ENCODE measurements at places on chromosomes 2 and 18.

DNA sequence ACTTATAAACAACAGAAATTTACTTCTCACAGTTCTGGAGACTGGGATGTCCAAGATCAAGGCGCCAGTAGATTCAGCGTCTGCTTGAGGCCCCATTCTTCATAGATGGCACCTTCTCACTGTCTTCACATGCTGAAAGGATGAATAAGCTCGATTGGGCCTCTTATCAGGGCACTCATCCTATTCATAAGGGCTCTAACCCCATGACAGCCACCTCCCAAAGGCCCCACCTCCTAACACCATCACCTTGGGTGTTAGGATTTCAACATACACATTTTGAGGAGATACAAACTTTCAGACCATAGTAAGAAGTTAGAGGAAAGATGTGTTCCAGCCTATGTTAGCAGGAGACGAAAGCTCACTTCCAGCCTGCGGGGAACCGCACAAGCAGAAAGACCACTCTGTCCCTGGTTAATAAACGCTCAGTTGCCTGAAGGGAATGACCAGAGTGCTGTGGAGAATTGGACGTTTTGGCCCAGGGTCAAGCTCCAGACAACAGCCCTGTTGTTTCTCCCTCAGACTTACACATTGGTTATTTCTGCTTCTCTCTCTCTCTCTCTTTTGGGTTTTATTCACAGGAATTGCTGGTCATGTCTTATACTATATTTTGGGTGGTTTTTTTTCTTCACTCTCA is 90.3 kb downstream of the MAPRE2 start:
- no peak for DNase-seq

DNA sequence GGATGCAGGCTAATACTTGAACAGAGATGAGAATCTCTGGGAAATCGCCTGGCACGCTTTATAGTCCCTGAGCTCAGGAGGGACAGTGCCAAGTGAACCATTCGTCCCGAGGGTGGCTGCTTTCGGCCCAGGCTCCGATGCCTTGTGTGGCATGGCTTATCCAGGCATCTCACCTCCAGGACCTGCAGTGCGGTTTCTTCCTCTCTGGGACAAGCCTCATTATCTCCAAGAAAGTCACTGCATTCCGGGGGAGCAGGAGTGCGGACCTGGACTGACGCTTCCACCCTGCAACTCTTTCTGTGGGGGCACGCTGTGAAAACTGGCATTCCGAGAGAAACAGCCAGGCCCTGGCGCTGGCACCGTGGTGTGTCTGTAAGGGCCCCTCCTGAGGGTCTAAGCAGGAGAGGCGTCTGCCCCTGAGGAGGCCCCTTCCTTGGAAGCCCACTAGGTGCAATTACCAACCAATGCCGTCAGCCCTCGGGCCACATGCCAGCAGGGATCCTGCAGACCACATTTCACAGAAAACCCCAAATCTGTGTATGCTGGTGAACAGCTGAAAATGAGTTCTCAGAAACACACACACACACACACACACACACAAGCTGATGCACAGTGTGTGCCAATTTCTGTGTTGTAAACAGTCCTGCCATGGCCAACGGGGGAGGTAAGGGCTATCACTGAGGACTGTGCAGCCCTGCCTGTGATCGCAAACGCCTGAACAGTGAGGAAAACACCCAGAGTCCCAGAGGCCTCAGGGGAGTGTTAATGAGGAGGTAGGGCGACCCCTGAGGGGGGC is 351.9 kb upstream of the SALL3 start:
- no peak for DNase-seq

DNA sequence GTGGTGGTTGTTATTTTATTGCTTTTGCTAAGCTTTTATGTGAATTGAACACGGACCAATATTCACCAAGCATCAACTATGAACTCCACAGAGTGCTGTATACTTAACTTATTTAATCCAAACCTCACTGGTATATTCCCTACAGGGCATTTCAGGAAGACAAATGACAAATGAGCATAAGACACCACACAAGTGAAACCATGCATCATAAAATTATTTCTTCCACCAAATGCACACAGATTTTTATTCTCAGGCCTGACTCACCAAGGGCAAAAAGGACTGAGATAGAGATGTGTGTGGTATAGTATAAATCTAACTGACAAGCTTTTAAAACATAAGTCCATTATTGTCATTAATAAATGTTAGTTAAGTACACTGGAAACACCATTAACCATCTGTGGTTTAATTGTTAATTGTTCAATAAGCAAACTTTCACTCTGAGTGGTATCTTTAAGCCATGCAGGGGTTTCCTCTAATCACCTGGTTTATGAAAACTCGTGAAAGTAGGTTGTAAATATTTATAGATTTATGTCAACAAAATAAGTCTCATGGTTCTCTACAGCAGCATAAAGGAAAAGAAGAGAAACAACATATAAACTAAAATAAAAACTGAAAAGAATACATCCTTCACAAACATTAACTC is 77.6 kb upstream of the CRIM1 start:
- no peak for DNase-seq

DNA sequence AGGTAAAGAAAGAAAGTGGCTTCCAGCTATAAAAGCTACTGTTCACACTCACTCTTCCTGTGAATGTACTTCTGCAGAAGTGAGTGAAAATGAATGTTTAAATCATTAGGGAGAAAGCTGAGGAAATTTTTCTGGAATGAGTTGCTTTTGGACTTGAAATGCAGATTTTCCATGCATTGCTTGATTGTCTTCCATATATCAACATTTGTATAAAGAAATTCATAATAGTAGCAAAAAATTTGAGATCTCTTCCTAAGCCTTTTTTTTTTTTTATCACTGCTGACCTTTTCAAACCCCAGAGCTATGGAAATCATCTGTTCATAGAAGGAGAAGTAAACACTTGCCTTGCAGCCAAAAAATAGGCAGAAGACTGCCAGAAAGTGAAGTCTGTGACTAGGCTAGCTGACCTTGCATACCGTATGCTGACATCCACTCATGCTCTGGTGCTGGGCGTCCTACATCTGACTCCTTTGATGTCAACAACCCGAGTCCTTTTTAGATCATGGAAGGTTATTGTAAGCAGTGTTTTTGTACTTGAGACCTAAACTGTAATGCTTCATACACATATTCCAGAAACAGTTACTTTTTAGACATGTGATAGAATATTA is 154.5 kb upstream of the RASGRP3 start:
- no peak for DNase-seq

GRCh38 chr2:215772634-215773563 is 240.5 kb downstream of the MREG start:
- DNase-seq = no peak

- DNase-seq = no peak
Measured at GRCh38 chr2:195338856-195339255, 318.2 kb upstream of the SLC39A10 start.

- no peak for DNase-seq
Measured at GRCh38 chr2:44324971-44325426, 36.3 kb downstream of the PREPL start.

DNA sequence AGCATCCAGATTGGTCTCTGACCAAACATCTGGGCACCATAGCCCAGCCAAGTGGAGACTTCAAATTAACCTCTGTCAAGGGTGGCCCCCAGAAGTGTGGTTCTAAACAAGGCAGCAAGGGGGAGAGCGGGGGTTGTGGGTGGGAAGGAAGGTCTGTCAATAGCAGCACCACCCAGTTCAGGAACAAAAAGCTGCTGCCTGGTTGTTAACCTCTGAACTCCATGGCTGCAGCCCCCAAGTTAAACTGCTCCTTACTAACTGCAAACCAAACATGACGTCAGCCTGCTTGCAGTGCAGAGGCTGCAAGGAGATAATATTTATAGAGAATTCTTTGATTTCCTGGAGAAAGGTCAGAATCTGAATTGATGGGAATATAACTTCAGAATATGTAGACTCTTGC is 76.5 kb downstream of the ARL4C start:
- no peak for DNase-seq

GRCh38 chr2:26889796-26890195 is 41.9 kb downstream of the DPYSL5 start:
- DNase-seq = no peak

DNA sequence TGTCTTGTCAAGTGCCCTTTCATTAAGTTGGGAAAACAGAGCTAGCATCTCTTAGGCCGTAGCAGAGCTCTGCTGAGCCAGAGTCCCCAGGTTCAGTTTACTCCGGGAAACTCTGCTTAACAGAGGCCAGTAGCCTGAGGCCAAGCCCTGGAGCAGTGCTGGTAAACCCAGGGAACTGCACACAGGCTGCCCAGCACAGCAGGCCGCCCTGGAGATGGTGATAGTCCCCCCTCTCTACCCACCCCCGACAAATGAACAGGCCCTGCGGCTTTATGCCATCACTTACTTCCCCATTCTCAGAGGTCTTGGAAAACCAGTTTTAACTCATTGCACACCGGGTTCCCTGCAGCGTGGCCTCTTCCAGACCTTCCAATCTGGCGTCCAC is 3.5 kb downstream of the CNNM4 start:
- DNase-seq = no peak

DNA sequence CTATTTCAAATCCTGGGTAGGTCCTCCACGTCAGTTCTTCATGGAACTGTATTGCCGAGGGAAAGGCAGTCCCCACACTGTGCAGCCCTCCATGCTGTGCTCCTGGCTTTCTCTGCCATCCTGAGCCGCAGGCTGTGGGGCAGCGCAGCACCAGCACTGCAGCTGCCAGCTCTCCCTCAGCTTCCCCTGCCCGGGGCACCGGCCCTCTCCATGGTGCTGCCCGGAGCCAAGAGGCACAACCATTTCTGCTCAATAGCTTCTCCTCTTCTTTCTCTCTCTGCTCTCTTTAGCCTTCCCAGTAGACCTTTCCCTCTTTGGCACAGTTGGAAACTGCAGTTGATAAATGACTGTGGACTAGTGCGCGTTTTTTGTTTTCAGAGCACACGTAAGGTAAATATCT is 12.1 kb downstream of the ANKRD23 start:
- no peak for DNase-seq

DNA sequence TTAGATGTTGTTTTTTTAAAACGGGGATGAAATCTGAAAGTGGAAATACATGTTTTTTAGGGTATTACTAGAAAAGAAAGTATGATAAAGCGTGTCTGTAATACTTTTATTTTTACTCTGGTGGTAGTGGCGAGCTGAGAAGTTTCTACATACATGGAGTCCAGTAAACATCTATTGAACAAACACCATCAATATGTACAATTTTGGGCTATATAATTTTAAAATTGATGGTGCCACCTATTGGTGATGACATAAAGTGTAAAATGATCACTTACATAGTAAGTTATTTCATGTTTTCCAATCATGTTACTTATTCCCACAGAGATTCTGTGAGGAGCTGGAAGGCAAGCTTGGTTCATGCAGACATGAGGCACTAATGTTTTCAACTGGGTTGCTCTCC is 31.5 kb upstream of the NFE2L2 start:
- no peak for DNase-seq

DNA sequence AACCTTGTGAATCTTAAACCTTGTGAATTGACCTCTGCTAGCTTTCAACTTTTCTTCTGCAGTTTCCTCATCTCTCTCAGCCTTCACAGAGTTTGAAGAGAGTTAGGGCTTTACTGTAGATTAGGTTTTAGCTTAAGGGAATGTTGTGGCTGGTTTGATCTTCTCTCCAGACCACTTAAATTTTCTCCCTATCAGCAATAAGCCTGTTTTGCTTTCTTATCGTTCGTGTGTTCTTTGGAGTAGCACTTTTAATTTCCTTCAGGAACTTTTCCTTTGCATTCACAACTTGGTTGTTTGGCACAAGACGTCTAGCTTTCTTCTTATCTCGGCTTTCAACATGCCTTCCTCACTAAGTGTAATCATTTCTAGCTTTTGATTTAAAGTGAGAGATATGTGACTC is 2.8 kb upstream of the CDCA7 start:
- DNase-seq = no peak
